ENCODE measurements at places on chromosomes 4 and X.

- no peak for DNase-seq
Measured at GRCh38 chr4:2036866-2037265, 22.3 kb upstream of the NAT8L start.

- no peak for DNase-seq
Measured at GRCh38 chr4:102341201-102341600, 4.1 kb downstream of the SLC39A8 start.

- DNase-seq = no peak
Measured at GRCh38 chrX:10104958-10105658, 51.7 kb upstream of the CLCN4 start.

DNA sequence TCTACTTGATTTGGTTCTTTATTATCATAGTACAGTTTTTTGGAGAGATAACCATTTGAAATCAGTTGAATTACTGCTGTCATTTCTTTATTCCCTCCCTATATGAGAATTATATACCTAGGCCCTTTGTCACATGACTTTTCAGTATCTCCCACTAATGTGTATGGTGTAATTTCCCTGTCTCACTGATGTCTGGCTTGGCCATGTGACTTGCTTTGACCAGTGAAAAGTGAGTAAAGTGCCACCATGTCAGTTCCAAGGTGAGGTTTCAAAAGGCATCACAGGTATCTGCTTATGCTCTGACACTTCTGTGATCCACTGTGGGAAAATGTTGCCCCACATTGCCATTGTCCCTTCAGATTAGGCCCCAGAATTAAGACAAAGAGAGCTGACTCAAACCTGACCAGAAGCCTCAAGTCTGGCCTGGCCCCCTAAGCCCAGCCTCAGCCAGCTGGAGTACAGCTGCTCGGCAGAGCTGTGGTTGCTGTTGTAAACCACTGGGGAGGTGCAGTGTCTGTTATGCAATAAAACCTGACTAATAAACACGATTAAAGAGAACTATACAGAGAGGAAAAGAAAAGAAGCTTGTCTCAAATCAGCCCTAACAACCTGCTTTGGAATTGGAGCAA is 27.5 kb downstream of the SETD7 start:
- no peak for DNase-seq

GRCh38 chr4:88033309-88033708 is 25.9 kb downstream of the PKD2 start:
- DNase-seq = no peak

- DNase-seq = no peak
Measured at GRCh38 chr4:11131491-11131890, 297.2 kb downstream of the HS3ST1 start.

DNA sequence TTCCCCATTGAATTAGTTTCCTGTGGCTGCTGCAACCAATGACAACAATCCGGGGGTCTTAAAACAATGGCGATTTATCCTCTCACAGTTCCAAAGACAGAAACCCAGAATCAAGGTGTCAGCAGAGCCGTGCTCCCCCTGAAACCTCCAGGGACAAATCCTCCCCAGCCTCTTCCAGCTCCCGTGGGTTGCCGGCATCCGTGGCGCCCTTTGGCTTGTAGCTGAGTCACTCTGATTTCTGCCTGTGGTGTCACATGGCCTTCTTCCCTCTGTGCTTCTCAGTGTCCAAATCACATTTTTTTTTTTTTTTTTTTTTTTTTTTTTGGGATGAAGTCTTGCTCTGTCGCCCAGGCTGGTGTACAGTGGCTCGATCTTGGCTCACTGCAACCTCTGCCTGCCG is 64.5 kb upstream of the STX18 start:
- DNase-seq = no peak

- DNase-seq = no peak
Measured at GRCh38 chr4:136664988-136665387, 867.3 kb downstream of the PCDH18 start.

DNA sequence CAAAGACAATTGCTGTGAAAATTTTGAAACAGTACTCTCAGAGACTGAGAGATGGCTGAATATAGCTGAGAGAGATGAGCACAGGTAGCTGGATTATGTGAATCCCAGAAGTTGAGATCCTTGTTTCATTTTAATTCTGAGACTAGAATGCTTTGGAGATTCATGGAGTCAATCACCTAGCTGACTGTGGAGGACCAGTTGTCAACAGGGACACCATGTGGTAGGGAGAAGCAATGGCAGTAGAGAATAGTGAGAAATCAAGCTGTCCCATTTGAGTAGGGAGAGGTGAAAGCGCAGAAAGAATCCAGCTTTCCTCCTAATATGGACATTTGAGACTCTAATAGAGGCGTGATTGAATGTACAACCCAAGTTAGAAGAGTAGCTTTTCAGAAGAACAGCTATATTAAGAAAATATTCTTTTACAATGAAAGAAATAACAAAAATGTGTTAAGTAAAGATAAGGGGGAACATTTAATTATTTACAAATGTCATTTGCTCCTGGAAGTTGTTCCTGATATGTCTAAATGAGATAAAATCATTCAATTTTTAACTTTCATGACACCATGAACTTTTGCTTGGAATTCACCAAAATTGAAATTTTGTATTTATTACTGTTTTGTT is 30.3 kb upstream of the GLRB start:
- DNase-seq = no peak

DNA sequence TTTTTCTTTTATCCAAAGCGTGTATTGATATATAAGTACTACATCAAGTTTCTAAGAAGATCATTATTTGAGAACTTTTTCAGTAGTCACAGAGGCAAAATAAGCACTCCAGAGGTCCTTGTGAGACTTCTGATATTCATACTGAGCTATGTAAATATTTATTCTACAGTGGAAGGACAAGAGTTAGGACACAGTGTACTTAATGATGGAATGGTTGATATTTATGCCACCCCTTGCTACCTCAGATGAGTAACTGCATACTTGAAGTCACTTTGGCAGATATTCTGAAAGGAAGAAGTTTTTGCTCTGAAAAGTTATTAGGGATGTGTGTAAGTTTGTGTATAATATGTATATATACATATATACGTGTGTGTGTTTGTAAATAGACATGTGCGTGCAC is 30.3 kb downstream of the MAGEA1 start:
- DNase-seq = no peak

DNA sequence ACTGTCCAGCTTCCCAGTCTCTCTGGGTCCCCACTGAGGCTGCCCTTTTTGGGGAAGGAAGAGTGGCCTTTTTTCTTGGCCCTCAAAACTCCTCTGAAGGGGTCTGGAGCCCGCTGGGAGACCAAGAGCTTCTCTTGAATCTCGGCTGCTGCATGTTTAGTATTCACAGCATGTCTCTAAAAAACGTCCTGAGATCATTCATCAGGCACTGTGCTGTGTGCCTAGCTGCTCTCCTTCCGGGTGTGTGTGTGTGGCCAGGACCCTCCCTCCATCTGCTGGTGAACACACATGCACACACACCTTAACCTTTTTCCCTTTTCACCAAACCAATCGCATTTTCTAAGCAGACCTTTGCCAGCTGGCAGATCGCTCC is 841 bp upstream of the FRMPD3 start:
- no peak for DNase-seq

DNA sequence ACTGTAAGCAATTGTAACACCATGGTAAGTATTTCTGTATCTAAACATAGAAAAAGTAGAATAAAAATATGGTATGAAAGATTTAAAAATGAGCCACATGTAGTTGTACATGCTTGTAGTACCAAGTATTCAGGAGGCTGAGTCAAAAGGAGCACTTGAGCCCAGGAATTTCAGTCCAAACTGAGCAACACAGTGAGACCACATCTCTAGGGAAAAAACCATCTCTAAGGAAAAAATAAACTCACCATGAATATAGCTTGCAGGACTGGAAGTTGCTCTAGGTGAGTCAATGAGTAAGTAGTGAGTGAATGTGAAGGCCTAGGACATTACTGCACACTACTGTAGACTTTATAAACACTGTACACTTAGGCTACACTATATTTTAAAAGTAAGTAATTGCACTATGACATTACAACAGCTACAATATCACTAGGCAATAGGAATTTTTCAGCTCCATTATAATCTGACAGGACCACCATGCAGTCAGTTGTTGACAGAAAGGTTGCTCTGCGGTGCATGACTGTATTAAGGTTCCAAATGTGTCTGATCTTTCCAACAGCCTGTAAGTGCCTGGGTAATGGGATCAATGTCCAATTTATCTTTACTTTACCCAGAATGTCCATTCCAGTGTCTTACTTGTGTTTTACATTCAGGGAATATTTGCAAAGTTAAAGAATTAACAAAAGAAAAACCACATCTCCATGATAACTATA is 28.9 kb upstream of the LRBA start:
- no peak for DNase-seq

- DNase-seq = no peak
Measured at GRCh38 chrX:120200851-120201250, 42.4 kb downstream of the RHOXF2 start.

DNA sequence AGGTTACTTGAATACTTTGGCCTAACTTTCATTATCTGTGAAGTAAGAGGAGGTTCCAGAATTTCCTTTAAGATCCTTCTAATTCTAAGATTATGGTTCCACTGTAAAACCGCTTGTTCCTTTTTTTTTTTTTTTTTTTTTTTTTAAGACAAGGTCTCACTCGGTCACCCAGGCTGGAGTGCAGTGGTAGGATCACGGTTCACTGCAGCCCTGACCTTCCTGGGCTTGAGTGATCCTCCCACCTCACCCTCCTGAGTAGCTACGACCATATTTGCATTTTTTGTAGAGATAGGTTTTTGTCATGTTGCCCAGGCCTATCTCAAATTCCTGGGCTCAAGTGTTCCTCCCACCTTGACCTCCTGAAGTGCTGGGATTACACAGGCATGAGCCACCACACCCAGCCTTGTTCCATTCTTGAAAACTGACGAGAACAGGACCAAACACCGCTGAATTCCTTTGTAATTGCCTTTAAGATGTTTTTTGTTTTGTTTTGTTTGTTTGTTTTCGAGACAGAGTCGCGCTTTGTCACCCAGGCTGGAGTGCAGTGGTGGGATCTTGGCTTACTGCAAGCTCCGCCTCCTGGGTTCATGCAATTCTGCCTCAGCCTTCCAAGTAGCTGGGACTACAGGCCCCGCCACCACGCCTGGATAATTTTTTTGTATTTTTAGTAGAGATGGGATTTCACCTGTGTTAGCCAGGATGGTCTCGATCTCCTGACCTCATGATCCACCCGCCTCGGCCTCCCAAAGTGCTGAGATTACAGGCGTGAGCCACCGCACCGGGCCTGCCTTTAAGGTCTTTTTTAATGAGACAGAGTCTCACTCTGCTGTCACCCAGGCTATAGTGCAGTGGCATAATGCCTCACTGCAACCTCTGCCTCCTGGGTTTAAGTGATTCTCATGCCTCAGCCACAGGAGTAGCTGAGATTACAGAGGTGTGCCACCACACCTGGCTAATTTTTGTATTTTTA is 6.8 kb downstream of the PDS5A start:
- no peak for DNase-seq

DNA sequence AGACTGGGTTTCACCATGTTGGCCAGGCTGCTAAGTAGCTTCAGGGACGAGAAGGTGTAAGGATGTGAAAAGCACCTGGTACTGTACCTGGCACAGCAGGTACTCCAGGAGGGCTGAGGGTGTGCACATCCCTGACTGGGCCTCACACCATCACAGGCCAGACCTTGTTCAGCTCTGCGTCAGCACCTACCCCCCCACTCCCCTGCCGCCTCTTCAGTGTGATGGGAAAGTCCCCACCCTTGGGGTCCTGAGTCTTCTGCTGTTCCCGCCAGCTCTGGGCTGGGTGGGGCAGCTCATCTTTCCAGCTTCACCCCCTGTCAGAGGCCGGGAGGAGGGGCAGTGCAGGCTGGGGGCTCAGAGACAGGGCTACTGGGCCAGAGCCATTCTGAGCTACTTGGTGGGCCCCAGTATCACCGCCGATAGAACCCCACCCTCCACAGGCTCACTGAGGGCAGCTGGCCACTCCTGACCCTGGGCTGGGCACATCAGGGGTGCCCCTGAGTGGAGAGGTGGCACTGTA is 6.7 kb upstream of the SH3BP2 start:
- DNase-seq = peak; percentile 62

DNA sequence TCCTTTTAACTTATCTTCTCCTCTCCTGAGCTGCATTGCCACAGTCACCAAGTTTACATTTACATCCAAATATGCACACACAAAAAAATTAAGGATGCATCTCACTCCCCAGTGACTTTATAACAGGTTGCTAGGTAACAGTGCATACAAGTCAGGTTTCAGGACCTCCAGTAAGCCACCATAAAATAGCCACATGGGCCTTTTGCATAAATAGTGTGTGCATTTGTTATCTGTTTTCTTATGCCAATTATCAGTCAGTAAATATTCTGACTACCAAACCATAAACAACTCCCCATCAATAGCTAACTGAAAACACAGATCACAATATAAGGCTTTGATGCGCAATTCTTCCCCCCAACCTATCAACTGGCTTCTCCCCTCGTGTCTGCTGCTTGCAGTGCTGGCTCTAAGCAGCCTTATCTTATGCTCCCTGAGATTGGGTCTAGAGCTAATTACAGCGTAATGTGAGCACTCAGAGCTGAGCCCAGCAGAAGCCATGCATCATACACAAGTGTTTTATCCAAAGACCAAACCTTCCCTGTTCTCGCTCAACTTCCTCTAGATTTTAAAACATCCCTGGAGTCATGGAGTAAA is 55.4 kb downstream of the ZNF827 start:
- no peak for DNase-seq

DNA sequence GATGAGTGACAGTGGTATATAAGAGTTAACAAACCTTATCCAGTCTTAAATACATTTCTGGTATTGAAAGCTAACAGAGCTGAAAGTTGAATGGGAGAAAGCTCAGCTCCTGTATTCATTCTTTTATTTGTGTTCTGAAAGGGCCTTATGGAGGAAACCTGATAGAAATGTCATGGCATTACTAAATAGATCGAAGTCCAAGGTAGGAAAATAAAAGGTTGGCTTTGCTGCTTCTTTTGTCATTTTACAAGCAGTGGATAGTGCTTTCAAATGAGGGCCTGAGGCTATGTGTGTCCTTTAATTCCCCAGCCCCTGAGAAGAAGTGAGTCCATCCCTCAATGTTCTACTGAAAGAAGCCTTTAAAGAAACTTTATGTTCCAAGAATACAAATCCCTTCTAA is 974.3 kb upstream of the INTU start:
- no peak for DNase-seq

DNA sequence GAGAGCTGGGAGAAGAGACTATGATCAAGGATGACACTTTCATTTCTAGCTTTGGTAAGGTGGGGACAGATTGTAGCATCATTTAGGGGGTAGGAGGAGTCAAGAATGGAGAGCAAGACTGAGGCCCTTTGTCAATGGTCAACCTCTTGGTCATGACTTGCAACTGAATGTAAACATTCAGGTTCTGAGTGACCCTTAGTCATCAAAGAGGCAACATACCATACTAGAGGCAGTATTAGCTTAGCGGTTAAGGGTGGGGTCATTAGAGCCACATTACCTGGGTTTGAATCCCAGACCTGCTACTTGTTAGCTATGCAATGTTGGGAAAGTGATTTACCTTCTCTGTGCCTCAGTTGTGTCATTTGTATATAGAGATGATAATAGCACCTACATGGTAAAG is 76.5 kb downstream of the MED28 start:
- no peak for DNase-seq
